ENCODE measurements at places on chromosomes 6 and 20. TPM values are rescaled to one million over a fixed set of nuclear protein-coding genes. Genes with fewer than 3 reads are reported as not detected.

The MAP3K4 gene
- 32.8 TPM for total RNA-seq

The LY6G5B gene
- total RNA-seq, result 21.4 TPM

The PACSIN1 gene
- 0.28 TPM for total RNA-seq

DNA sequence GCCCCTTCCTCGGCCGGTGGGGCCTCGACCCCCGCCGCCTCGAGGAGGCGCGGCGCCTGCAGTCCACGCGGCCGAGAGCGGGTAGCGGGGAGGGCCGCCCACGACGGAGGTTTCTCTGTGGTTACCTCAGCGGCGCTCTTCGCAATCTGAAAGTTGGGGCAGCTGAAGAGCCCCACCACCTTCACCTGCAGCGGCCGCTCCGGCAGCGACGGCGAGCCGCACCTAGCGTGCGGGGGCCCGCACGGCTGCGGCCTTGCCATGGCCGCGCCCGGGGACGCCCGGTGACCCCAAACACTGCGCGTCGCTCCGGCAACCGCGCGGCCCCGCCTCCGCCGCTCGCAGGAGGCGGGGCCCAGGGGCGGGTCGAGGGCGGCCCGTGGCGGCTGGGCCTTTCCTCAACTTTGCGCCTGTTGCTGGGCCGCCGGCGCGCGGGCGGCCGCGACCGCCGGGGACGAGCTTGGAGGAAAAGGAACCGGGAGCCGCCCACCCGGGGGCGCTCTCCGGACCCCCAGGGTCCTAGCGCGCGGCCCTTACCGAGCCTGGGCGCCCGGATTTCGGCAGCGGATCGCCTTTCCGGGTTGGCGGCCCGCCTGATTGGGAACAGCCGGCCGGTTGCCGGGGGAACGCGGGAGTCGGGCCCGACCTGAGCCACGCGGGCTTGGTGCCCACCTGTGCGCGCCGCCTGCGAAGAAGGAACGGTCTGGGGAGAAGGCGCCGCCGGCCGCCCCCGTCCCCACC is at the start of the genes PPIL6 and SMPD2:
Gene PPIL6, minus strand, starts transcription at position 298 of the 738 bp plus-strand sequence. Its CDS starts 38 bp downstream, at position 260.
Gene SMPD2, plus strand, starts transcription at position 394 of the 738 bp plus-strand sequence. CDS start 398 bp downstream, outside the sequence.
- H3K4me1 ChIP-seq, result peaks cover 20% of the 10 kb centered on the region
- peak; percentile 86 for DNase-seq
- peak within 1 kb of the TSS; percentile 93 for H3K4me3 ChIP-seq
- peak within 1 kb of the TSS; percentile 89 for H3K27ac ChIP-seq

- H3K4me1 ChIP-seq, result no peaks in the 10 kb centered on the region
- no peak overlapping the region for H3K27ac ChIP-seq
- no peaks in the 10 kb centered on the region for H3K36me3 ChIP-seq
- DNase-seq, result no peak
- H3K4me3 ChIP-seq, result no peak overlapping the region
Measured at GRCh38 chr6:11622156-11622555, 84.6 kb downstream of the TMEM170B start.

DNA sequence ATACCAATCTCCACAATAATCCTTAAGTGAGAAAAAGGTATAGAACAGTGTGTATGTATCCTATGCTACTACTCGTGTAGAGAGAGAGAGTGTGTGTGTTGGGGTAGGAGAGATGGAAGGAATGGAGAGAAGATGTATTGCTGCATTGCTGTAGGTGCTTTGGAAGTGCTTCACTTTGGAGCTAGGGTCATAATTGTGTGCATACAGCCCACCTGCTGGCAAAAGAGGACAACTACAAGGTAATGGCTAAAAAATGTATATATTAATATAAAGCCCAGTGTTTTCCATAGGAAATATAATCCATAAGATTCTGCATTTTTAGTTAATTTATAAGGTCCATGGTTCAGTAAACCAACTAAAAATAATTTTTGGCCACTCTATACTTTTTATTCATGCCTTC is 36.1 kb downstream of the SERAC1 start:
- H3K36me3 ChIP-seq, result no peaks in the 10 kb centered on the region
- H3K4me3 ChIP-seq, result no peak overlapping the region
- H3K27me3 ChIP-seq, result no peaks in the 10 kb centered on the region
- no peaks in the 10 kb centered on the region for H3K4me1 ChIP-seq

All from activated naive CD8-positive, alpha-beta T cell treated with anti-CD3 and anti-CD28 coated beads for 36 hours (primary cell).